ENCODE measurements at places on chromosomes 2 and 18.

DNA sequence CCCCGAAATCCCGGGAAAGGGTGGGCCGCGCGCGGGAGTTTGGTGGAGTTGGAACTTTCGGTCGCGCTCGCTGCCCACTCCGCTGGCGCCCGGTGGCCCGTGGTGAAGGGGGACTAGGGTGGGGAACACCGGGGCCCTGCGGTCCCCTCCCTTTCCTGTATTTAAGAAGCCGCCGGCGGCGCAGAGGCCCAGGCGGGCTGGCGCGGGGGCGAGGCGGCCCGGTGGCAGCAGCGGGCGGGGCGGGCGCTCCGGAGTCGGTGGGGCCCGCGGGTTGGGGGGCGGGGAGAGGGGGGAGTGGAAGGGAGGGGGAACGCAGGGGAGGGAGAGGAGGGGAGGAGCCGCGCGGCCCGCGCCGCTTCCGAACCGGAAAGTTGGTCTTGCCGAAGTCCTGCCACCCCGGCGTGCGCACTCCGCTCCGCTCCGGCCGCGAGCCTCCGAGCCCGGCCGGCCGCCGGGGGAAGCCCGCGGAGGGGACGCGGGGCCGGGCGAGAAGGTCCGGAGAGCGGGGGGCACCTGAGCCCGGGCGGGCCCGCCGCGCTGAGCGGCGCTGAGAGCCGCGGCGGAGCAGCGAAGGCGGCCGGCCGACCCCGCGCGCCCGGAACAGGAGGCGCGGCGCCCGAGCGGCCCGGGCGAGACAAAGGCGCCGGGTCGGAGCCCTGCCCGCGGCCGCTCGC is 425 bp upstream of the SALL3 start:
- no peak for DNase-seq

- no peak for DNase-seq
Observed at GRCh38 chr2:164717000-164717803, 95.9 kb upstream of the GRB14 start.

GRCh38 chr2:210363876-210364275 is 48.9 kb upstream of the MYL1 start:
- peak; percentile 46 for DNase-seq

DNA sequence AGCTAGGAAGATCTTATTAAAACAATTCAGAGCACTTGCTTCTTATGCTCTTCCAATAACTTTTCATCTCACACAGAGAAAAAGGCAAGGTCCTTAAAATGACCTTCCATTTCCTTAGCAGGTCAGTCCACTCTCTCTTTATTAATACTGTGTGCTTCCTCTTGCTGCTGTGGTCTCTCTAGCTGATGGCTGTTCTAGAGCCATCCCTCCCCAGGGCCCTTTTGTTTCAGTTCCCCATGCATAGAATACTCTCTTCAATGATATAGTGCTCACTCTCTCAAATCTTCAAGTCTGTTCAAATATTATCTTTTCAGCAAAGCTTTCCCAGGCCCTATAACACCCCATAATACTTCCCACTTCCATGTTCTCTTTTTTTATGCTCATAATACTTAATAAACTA is 469.3 kb downstream of the METTL4 start:
- DNase-seq = no peak
